Central memory CD4-positive, alpha-beta T cell (primary cell): ENCODE measurements at places on chromosomes 5 and 9.
A peak's percentile ranks its signal among the peaks of the same experiment; 100 is the strongest.

DNA sequence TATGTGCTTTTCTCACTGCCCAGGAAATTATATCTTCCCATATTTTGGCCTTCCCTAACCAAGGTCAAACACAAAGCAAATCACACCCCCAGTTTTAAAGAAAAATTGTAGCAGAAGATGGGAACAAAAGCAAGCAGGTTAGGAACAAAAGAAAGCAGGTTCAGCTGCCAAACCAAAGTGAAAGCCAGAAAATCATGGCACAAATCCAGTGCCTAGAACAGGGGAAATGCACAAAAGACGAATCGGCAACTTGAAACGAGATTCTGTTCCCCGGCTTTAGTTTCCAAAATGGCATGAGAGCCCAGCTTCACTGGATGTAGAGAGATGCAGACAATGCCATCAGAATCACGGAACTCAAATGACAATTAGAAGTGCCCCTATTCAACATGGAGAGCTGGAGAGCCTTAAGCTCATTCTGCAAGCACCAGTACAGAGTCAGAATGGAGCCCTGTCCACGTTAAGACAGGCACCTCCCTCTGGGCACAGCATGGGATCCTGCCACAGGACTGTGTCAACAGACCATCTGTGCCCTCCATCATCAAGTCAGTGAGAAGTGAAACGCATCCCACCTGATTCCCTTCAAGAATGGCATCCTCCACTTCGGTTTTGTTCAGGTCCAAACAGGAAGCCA, 13.8 kb downstream of the DNAH5 start:
- DNase-seq: no peak

GRCh38 chr5:119355244-119355638, 578 bp upstream of the TNFAIP8 start:
- peak; percentile 36 for DNase-seq

GRCh38 chr9:93177676-93178075, 6.3 kb upstream of the WNK2 start:
- DNase-seq: no peak

GRCh38 chr5:82046276-82046647, 74.4 kb downstream of the ATG10 start:
- no peak for DNase-seq

DNA sequence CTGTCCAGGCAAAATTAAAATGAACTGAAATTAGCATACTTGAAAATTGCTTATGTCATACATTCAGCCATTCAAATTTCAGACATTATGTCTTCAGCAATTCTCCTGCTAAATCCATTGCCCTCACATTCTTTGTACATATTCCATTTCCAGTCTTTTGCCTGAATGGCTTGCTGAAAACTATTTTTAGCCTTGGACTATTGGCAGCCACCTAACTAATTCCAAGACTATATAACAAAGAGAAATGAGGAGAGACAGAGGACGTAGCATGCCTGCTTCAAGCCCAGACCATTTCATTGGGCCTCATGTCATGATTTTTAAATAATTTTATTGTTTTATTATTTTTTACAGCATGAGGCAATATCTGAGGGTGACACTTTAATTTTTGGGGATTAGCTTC, 100.3 kb downstream of the MRPS30 start:
- DNase-seq: no peak

- no peak for DNase-seq
Measured at GRCh38 chr5:25744908-25745307, 1100.1 kb upstream of the CDH10 start.

- no peak for DNase-seq
Measured at GRCh38 chr5:98975682-98976407, 47.0 kb upstream of the CHD1 start.

DNA sequence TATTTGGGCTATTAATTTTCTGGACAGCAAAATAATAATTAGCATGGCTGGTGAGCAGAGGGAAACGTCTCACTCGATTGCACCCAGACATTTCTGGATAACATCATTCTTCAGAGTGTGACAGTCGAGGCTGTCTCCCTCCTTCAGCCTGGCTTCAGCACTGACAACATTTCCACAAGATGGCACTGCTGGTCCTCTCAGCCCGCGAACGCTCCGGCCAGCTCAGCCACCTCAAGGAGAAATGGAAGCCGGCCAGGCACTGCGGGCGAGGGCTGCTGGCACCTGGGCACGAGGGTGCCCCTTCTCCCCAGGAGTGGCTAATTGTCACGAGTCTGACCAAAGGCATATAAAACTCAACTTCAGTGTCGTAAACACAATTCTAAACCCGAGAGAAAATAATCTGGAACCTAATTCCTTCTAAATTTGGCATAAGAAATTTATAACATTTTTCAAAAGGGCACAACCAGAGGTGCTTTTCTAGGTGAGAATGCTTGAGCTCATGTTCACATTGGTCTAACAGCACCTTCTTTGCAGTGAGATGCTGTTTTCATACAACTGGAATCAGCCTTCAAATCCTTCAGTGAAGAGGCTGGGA, 65.9 kb downstream of the DAP start:
- no peak for DNase-seq

- DNase-seq: no peak
Measured at GRCh38 chr9:134179595-134179917, 15.2 kb upstream of the RNU6ATAC start.

GRCh38 chr9:129391221-129391661, 213.2 kb upstream of the IER5L start:
- no peak for DNase-seq

GRCh38 chr5:59356813-59357380, 536.6 kb downstream of the PDE4D start:
- DNase-seq: no peak

GRCh38 chr9:77916410-77916819, 115.2 kb downstream of the GNAQ start:
- no peak for DNase-seq

- DNase-seq: no peak
Measured at GRCh38 chr5:158538506-158539074, 561.1 kb downstream of the EBF1 start.

DNA sequence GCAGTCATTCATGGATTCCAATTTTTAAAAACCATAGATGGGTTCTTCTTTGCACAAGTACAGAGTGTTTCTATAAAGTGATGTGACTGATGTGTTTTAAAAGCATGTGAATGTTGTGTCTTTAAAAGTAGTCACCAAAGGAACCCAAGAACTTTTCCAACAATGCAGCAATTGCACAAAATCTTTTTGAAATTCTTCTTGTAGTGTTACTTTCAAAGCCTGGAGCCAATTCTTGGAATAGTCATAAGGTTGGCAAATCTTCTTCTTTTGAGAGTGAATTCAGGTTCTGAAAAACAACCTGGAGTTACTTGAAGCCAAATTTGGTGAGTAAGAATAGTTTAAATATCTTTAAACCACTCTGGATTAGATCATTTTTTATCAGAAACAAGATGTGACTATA, 10.5 kb downstream of the GRAMD2B start:
- no peak for DNase-seq

DNA sequence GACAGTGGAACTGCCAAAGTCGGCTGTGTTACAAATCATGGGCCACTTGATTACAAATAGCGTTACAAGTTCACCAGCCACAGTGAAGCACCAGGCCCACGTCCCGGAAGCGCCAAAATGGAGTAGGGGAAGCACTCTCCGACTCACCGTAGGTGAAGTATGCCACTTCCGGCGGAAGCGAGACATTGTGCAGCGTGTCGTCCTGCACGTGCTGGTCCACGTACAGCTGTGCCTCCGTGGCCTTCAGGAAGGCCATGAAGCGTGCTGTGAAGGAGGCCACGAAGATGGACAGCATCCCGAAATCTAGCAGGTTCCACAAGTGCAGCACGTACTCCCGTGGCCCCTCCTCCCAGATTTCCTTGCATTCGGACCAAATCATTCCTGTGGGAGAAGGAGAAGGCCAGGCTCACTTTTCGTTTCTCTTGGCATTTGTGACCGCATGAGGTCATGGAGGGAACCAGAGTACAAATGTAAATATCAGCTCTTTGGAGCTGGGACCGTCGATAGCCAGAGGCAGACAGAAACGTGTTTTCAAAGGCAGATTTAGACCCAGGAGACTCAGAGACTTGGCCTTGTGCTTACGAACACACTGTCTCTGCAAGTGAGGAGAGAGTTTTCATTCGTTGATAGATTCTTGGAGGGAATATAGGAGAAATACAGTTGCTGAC, 58.7 kb upstream of the SMIM32 start:
- DNase-seq: no peak

- no peak for DNase-seq
Measured at GRCh38 chr5:36950586-36951457, 74.3 kb downstream of the NIPBL start.

DNA sequence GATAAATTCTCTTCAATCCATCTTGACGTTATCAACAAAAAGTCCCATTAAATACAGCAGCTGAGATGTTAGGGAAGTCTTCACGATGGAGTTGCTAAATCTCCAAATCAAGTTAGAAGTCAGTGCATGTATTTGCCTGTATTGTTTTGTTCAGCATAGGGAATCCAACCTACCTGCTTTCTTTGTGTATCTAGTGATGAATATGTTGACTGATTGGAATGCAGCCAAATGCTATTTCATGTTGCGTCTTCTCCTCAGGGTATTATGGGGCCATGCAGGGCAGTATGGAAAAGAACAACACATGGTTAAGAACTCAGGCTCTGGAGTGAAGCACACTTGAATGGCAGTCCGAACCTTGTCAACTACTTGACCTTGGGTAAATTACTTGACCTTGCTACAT, 529.5 kb upstream of the ZNF462 start:
- DNase-seq: no peak

DNA sequence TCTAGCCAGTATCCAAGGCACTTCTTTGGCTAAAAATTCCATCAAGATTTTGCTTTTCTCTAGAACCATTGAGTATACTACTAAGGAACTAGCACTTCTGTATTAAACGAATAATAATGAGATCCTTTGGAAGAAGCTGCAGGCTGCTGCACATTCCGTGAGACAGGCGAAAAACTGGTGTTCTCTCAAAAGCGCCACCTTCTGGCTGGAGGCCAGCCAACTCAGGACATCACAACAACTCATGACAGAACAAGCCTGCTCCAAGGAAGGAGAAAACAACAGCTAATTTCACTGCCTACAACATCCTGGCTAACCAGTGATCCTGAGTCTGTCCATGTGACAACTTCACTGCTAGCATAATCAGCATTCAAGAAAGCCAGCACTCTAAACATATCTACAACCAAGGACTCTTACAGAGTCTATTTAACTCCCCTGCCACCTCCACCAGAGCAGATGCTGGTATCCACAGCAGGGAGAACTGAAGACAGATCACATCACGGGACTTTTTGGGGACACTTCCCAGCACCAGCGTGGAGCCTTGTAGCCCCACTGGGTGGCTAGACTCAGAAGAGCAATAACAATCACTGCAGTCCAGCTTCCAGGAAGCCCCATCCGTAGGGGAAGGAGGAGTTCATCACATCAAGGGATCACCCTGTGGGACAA, 150.5 kb downstream of the YTHDC2 start:
- DNase-seq: peak; percentile 3

GRCh38 chr5:7662289-7662688, 188.6 kb downstream of the CFAP90 start:
- no peak for DNase-seq

DNA sequence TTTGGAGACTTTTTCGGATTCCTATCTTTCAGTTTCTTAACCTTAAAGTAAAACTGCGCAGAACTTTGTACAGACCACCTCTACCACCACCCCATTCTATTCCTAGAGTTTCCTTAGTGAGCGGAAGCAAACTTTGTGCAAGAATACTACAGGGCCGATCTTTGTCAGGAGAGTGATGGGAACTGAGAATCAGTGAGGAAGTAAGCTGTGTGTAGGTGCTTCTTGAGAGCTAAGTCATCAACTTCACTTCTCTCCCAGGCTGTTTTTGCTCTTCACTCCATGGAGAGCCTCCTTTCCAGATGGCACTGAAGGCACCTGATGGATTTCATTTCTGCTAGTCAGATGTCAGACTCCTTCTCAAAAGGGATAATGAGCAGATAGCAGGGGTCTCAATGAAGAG, 127.3 kb downstream of the SPATA31D1 start:
- no peak for DNase-seq

DNA sequence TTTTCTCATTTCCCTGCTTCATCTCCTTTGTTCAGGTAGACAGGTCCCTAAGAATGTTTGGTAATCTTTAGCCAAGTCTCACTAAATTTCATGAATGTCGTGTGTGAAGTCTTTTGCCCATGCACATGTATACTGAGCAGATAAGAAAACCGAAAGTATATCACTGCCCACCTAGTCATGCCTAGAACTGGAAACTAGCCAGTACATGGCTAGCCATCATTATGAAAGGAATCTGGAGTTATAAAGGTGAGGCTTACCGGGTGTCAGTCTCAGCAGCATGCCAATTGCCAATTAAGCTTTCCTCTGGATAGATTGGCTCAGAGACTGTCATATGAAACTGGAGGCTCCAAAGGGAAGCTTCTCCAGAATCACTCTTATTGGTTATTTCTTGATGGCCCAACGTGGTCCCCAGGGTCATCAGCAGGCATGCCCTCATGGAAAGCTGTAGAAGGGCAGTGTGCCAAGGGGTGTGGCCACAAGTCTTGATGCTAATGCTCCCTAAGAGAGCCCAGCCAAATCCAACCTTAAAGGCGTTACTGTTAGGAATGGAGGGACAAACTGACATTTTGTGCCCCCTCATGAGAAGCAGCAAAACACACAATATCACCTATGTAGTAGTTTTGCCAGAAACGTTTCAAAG, 307.3 kb upstream of the PIK3R1 start:
- DNase-seq: no peak

DNA sequence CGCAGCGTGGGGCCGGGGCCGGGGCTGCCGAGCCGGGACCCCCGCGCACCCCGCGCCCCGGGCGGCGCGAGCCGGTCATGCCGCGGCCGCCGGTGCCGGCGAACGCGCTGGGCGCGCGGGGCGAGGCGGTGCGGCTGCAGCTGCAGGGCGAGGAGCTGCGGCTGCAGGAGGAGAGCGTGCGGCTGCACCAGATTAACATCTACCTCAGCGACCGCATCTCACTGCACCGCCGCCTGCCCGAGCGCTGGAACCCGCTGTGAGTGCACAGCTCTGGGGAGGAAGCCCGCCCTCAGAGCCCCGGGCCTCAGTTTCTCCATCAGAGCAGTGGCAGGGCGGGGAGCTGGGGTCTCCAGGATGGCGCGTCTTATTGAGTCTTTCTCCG, 335 bp downstream of the GALNT12 start:
- DNase-seq: peak; percentile 20

DNA sequence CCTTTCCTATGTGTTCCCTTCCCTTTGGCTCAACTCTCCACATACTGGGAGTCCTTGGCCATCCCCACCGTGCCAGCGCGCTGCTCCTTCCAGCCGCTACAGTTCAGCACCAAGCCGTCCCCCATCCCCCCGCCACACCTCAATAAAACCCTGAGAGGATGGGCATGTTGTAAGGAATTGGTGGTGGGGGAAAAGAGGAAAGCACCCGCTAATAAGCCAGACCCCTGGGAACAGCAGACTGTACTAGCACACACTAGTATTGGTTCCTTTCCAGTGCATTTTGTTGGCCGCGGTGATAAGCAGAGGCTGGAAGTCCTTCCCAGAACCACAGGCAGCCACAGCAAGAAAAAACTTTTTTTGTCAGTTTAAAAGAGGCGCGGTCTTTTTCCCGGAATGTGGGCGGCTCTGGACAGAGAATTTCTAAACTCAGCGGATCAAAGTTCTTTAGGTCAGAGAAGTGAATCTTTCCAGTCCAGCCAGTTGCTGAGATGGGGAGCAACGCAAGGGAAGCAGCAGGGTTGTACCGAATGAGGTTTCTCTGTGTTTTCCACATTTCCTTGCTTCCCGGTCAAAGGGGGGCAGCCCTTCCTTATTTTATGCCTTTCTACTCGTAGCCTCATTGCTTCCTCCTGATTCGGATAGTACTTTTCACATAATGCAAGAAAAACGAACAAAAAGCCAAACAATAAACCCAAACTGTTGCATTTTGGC, 2.1 kb downstream of the CHSY3 start:
- no peak for DNase-seq
